Activated T-helper 1 cell treated with anti-CD3 and anti-CD28 coated beads, Interleukin-2, amount 50 U/mL, for 16 hours (primary cell): ENCODE measurements at places on chromosomes 7 and 10.

DNA sequence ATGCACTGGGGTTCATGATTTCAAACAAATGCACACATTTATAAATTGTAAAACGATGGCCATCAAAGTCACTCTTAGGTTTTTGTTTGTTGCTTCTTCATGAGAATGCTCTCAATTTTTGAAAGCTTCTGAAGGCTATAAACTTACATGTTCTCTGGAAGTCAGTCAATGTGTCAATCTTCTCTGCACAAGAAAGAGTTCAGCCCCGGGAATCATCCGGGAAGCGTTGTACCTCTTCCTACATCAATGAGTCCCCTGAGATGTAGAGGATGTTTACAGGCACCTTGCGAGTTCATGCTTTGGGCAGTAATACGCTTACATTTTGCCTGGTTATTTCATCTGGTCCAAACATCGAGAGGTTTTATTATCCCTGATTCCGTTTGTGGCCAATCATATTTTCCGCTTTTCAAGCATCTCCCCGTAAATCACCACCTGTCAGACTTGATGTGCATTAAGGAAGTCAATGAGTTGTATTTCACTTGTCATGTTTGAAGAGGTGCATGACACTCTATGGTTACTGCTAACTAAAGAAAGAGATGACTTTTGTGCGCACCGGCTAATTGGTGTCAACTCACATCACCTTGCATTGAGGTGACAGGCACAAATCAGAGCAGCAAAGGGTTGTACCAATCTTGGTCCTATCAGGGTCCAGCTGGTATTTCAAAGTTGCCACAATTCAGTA, 750.7 kb downstream of the SORCS3 start:
- no peak for DNase-seq

DNA sequence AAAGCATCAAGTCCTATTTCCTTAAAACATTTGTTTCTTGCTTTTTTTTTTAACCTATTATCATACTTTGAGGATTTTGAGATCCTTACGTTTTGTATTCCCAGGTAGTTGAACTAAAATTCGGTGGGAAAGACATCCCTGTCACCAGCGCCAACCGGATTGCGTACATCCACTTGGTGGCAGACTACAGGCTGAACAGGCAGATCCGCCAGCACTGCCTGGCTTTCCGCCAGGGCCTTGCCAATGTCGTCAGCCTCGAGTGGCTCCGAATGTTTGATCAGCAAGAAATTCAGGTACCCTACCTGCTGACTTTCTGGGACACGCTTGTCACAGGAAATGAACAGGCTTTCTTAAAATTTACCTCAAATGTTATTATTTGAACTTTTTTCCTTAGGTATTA, 83.0 kb upstream of the DNAJB6 start:
- no peak for DNase-seq

GRCh38 chr7:30177965-30178364, 43.2 kb downstream of the MTURN start:
- no peak for DNase-seq

GRCh38 chr10:13099666-13100348, at the start of gene OPTN:
Gene OPTN, plus strand, starts transcription at chr10:13100163. Its CDS starts 8,960 bp downstream, at chr10:13109123.
- DNase-seq: peak; percentile 67

DNA sequence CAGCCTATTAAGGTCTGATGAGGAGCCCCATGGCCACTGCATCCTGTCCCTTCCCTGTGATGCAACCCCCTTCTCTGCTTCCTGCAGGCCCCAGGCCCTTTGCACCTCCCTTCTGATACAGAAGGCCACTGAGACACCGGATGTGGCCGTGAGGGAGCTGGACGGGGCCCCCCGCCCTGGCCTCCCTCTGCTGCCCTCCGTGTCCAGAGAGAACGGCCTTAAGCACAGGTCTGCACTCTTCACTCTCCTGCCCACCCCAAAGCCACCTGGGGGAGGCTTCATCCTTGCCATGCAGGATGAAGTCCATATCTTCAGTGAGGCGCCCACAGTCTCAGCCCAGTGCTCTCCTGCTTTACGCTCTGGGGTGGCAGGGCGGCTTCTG, 86.9 kb upstream of the GNA12 start:
- DNase-seq: no peak

GRCh38 chr10:78959924-78960285, 108.9 kb upstream of the ZMIZ1 start:
- DNase-seq: no peak

GRCh38 chr10:27826369-27826768, 80.8 kb upstream of the MKX start:
- no peak for DNase-seq

DNA sequence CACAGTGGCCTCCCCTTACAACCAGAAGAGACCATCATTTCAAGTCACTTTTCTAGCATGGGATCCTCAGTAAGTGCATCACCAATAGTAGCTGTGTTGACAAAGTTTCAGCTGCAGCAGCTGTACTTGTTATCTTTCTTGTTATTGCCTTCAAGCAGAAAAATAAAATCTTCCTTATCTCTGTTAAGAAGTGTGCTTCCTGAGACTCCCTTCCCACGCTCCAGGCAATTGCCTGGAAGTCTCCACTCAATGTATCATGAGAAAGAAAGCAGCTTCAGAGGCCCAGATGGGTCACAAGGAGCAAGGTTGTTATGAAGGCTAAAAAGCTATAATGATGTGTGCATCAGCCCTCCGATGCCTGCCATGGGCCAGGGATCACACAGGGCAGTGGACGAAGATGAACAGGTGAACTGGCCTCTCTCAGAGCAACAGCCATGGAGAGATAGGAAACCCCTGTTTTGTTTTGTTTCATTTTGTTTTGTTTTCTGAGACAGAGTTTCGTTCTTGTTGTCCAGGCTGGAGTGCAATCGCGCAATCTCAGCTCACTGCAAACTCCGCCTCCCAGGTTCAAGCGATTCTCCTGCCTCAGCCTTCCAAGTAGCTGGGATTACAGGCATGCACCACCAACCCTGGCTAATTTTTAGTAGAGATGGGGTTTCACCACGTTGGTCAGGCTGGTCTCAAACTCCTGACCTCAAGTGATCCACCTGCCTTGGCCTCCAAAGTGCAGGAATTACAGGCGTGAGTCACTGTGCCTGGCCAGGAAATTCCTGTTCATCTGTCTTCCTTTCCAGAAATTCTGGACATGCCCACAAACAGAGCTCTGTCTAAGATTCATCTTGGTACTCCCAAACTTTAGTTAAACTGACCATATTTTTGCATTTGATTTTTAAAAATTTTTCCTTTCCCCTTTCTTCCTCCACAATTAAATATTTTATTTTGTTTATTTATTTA, 340.5 kb downstream of the TNS3 start:
- DNase-seq: no peak

GRCh38 chr7:39051707-39052106, 74.0 kb downstream of the POU6F2 start:
- DNase-seq: no peak

- no peak for DNase-seq
Observed at GRCh38 chr10:71395621-71396020, 1.1 kb upstream of the CDH23 start.

DNA sequence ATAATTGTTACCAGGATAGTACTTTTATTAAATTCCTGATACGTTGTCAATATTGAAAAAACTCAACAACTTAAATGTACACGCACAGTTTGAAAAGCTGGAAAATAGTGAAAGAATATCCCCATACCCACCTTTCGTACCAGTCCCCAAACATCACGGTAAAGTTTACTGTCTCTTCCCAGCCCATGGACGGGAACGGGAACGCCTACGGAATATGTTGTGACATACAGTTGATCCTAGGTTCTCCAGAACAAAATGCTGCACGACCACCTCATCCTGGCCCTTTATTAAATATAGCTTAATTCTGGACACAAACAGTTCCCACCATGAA, 527 bp upstream of the BCAP29 start:
- no peak for DNase-seq
